ENCODE measurements at places on chromosomes 13 and 19.

GRCh38 chr13:75180805-75181455 is 301.0 kb downstream of the TBC1D4 start:
- peak; percentile 62 for DNase-seq

DNA sequence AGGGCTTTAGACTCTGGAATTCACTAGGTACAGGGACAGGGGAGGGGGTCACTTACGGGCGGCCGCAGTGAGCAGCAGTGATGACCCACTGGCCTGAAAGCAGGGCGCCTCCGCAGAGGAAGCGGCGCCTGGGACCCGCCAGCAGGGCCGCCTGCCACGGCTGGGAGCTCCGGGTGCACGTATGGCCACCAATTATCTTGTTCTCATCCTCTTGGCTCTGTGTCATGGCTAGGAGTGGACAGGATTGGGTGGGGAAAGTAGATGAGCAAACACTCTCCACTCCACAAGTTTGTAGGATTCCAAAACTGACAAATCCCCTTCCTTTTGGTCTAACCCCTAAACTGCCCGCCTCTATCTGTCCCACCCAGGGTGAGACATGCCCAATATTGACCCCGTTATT is 1.2 kb downstream of the KLK14 start:
- DNase-seq: no peak

- no peak for DNase-seq
Measured at GRCh38 chr13:80737513-80737912, 396.6 kb upstream of the SPRY2 start.

- peak; percentile 23 for DNase-seq
Measured at GRCh38 chr13:45082964-45083363, 37.3 kb upstream of the GTF2F2 start.

- DNase-seq: no peak
Measured at GRCh38 chr13:97493456-97493855, 59.5 kb downstream of the RAP2A start.

DNA sequence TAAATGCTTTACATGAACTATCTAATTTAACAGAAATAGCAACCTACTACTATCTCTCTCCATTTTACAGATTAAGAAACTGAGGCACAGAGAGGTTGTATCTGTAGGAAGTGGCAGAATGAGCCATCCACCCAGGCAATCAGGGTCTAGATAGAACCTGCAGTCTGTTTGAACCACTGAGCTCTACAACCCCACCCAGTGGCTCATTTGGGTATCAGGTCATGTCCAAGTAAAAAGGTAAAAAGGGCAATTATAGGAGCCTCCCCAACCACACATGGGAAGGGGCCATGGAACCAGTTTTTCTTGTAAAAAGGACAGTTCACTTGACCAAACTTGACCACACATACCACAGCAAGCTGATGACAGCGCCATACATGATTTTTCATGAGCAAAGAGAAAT is 92.9 kb upstream of the SGCG start:
- peak; percentile 39 for DNase-seq

GRCh38 chr19:3224346-3225168 is at the start of gene CELF5:
Gene CELF5, plus strand, starts transcription at chr19:3224661. Its CDS starts 79 bp downstream, at chr19:3224740.
- DNase-seq: no peak

DNA sequence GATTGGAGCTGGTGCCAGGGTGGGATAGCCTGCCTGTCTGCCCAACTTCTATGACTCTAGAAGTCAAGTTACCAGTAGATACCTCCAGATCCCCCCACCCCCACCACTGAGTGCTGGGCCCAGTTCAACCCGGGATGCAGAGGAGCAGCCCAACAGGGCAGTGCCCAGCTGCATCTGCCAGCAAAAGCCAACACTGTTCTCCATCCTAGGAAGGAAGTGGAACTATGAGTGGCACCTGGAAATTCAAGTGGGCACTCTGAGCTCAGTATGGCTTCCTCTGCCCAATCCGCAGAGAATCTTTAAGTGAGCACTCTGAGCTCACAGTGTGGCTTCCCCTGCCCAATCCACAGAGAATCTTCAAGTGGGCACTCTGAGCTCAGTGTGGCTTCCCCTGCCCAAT is 14.2 kb downstream of the TUBGCP3 start:
- no peak for DNase-seq

GRCh38 chr19:10289836-10290356 is at the start of gene ICAM5:
Gene ICAM5, plus strand, starts transcription at chr19:10289952. Its CDS starts 92 bp downstream, at chr19:10290044.
- DNase-seq: no peak

- DNase-seq: no peak
Measured at GRCh38 chr13:77055158-77055557, 28.2 kb upstream of the FBXL3 start.

Data from amniotic epithelial cell (primary cell).